Fibroblast of skin of back (primary cell): ENCODE measurements at places on chromosomes 5 and 9.

DNA sequence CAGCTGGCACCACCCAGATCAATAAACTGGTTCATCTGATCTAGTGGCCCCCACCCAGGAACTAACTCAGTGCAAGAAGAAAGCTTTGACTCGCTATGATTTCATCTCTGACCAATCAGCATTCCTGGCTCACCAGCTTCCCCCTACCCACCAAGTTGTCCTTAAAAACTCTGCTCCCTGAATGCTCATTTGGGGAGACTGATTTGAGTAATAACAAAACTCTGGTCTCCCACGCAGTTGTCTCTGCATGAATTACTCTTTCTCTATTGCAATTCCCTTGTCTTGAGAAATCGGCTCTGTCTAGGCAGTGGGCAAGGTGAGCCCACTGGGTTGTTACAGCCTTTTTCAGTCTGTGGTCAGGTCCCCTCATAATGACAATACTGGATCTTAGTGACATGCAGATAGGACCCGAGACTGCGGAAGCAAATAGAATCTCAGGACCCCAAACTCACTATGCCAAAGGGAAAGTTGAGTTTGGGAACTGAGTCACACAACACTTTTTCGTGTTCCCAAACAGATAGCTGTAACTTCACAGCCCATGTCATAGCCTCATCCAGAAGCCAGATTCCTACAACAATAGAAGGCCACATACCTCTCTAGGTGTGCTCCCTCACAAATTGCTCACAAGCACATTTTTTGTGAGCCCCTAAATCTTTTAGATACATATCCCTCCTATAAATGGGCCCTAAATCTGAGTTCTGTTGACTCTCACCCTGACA lies 175.2 kb upstream of the RAI14 start:
- no peak for DNase-seq

DNA sequence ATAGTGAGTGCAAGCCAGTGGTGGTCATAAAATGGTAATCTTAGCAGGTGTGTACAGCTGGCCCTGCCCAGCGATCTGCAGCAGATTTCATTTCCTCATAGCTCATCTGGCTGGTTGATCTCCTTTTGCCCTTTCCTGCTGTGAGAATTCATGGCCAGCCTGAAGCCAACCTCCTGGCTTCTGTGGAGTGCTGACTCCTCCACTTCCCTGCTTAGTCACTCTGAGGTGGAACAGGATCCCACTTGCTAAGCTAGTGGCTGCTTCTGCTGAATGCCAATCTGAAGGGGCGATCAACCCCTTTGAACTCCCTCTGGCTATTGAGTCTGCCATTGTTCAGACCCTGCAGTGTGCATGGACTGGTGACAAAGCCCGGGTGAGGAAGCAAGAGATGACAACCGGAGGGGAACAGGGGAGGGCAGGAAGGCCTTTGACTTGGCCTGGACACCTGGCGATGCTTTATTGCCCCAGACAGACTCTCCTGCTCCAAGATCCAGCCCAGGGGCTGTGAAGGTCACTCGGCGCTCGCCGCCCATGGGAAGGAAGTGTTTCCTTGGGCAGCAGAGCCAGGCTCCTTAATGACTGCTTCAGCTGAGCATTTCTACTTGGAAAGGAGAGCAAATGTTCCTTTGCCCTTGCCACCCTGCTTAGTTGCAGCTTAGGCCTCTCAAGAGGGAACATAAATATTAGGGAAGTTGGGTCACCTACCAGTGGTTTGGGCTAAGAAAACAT lies 341.1 kb downstream of the ZSWIM6 start:
- DNase-seq = no peak

DNA sequence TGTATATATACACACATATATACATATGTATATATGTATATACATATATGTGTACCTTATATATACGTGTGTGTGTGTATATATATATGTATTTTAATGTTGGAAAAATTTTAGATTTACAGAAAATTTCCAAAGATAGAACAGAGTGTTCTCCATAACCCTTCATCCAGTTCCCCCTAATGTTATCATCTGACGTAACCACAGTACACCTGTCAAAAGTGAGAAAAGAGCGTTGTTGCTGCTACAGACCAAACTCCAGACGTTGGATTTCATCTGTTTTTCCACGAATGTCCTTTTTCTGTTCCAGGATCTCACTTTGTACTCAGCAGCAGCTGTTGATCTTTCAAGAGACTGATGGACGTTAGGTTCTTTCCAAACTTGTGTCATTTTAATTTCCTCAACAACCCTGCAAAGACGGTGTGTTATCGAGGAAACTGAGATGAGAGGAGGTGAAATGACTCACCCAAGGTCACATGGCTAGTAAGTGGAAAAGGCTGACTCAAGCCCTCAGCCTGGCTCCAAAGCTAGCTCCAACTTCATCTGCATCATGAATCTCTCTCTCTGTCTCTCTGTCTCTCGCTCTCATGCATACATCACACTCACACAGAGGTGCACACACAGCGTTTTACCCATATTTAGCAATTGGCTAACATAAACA lies 17.0 kb upstream of the NTNG2 start:
- DNase-seq = peak; percentile 5

- DNase-seq = peak; percentile 80
Observed at GRCh38 chr9:95756986-95757385, 118.5 kb upstream of the ERCC6L2 start.

DNA sequence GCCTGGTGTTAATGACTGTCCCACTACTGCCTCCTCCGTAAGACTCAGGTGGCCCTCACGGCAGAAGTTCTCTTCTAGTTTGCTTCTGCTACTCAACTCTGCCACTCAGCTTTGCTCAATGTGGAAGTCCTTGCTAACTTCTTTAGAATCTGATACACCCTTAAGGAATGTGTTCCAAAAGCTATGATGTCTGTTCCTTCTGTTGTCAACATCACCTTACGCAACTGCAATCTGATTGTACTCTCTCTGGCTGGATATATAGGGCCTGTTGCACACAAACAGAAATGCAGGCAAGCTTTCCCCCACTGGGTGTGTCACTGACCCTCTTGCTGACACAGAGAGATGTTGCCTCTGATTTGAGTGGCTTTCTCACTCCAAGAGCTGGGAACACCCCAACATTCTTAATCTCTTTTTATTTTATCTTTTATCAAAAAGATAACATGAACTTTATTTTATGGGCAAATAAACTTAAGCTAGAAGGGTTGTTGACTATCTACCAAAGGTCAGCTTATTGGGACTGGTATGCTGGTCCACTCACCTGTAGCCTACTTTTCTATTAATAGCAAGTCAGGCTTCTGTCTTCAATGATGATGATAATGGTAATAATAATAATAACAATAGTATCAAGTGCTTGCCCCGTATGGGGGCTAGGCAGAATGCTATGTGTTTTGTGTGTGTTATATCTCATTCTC lies 25.2 kb downstream of the TMEM252 start:
- DNase-seq = peak; percentile 23

DNA sequence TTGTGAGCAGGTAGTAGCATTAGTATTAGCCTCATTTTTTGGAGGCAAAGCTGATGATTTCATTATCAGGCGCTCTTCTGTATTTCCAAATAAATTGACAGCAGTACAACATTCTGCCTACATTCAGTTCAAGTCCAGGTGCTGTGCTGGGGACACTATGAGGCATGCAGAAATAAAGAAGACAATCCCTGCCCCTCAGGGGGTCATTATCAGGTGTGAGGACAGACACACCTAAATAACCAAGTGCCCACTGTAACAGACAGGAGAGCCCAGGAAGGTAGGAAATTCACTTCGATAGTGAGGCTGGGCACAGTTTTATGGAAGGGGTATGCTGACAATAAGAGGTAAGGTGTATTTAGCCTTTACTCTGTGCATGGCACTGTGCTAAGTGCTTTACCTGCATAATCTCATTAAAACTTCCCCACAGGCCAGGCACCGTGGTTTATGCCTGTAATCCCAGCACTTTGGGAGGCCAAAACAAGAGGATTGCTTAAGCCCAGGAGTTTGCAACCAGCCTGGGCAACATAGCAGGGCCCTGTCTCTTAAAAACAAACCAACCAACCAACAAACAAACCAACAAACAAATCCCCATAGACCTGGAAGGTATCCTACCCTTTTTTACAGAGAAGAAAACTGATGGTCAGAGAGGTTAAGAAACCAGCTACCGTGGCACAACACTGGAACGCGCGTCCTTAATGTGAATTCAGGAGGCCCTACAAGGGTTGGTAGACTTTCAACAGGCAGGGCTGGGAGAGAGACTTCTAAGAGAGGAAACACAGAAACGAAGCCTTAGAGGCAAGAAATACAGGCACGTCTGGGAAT lies 17.5 kb upstream of the GPX3 start:
- DNase-seq = no peak

DNA sequence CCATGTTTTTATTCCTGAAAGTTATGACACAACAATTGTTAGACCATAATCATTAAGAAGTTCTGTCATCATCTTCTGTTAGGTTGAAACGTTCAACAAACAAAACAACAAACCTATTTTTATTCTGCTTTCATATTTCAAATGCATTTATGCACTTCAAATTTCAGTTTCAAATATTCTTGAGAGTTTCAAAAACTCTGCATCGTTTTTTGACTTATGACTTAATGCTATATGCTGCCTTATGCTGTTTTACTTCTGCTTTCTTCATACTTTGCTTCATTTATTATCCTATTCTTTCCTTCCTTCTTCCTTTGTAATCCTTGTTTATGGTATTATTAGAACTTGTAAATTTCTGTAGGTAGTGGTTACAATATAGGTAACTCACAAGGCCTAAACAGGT lies 95.0 kb downstream of the PCSK1 start:
- no peak for DNase-seq

- peak; percentile 66 for DNase-seq
Observed at GRCh38 chr5:132962429-132963021, 909 bp downstream of the AFF4 start.

DNA sequence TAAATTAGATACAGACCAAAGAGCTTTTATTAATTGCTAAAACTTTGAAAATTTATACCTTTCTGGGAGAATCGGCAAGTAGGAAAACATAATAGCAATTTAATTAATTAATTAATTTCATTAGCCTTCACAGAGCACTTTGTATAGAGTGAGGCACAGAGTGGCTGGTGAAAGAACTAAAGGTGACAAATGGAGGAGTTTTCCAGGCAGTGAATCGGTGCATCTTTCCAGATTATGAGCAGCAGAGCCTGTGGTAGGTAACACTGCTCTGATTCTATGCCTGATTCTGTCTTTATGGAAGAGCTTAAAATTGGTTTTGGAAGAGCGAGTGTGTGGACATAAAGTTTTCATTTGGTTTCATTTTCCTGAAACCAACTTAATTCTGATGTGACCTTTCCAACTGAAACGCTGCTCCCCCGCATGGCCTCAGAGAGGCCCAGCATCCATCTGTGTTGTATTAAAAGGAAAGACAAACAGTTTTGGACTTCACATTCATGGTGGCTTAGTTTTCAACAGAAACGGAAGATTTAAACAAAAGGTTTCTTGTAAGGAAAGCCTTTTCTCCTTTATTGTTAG lies 188.9 kb upstream of the RPS23 start:
- peak; percentile 62 for DNase-seq

DNA sequence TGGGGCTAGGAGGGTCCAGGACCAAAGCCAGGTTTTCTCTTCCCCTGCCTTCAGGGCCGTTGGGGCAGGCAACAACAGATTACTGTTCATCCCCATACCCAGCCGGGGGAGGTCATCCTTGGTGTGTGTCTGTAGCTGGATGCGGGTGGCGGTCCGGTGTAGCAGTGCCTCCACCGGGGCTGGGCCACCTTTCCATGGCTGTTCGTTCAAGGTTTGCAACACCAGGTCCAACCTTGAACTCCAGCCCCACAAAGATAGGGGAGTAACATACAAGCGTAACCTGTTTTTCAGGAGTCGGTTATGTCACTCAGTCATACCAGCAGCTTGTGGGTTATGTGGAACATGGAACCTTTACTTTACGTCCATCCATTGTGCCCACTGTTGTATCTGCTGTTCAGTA lies 58.5 kb upstream of the FAM120A start:
- no peak for DNase-seq

GRCh38 chr9:82584349-82584863 lies 478.5 kb downstream of the RASEF start:
- DNase-seq = no peak

- DNase-seq = peak; percentile 37
Observed at GRCh38 chr5:80238778-80239679, 16.8 kb downstream of the SERINC5 start.

GRCh38 chr5:142245786-142246185 lies 79.0 kb downstream of the SPRY4 start:
- peak; percentile 27 for DNase-seq

DNA sequence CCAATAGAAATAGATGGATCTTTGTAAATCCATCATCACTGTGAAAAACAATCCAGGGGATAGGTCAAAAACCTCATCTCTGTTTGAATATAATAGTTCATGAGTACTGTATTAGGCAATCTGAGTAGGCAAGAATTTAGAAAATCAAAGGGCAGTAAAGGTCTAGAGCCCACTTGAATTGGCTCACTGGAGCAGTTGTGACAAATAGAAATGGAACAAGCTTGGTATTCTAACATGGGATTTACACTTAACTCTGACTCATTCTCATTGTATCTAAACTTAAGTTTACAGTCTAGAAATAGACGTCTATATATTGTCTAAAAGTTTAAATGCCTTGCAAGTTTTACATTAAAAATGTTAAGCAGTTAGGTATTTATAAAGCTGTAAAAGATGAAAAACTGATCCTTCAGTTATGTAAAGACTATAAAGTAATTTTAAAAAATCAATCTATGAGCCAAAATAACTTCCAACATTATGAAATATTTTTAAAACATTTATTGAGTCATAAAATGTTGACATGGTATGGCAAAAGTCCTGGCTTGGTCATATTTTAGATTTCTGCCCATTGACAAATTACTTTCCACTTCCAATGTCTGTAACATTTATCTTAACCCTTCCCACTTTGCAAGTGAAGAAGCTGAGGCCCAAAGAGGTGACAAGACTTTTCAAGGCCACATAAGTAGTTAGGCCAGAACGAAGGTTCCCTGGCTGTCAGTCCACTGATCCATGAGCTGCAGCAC lies 203.7 kb upstream of the NREP start:
- peak; percentile 89 for DNase-seq

GRCh38 chr9:129664746-129665388 lies 580 bp upstream of the PRRX2 start:
- peak; percentile 49 for DNase-seq

DNA sequence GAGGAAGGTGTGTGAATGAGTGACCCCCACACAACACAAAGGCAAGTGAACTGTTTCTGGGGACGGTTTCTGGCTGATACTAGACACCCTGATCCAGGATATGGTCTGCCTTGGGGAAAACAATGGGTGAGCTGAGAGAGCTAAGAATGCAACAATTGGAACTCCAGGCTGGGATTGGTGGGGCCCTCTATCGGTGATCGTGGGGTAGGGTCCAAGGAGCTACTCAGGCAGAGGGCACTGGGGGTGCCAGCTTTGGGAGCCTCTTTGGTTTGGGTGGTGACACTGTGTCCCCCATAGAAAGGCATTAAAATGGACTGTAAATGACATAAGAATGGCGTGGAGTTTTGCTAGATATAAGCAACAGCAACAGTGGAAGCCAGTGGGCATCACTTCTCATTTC lies 439.1 kb downstream of the DMAC1 start:
- no peak for DNase-seq
